SJCRH30 (cell line): ENCODE measurements at places on chromosomes 4 and X. TPM values are rescaled to one million over a fixed set of nuclear protein-coding genes. Genes with fewer than 3 reads are reported as not detected.

Gene ADH7
- total RNA-seq = not detected in 2 replicates

Gene MED28
- 39.2 and 43.7 TPM in 2 replicates for total RNA-seq

Gene FDCSP
- total RNA-seq = not detected in 2 replicates

DNA sequence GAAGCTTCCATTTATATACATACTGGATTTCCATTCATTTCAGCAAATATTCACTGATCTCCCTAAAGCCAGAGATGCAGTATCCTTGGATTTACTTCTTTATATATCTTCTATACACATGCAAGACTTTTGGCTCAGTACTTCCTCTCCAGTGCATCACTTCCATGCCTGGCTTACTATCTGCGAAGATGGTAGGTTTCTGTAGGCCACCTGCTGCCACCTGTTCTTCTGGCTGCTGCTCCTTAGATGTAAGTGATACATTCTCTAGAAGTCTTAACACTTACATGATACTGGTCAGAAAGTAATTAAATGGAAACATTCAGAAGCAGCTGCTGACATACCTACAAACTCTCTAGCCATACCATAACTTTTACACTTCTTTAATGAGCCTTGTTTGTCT, 48.9 kb downstream of the TBC1D9 start:
- no peak overlapping the region for H3K27ac ChIP-seq
- peaks cover 10% of the 10 kb centered on the region for H3K4me1 ChIP-seq
- no peaks in the 10 kb centered on the region for H3K27me3 ChIP-seq
- DNase-seq = no peak
- H3K4me3 ChIP-seq = no peak overlapping the region
- H3K36me3 ChIP-seq = no peaks in the 10 kb centered on the region

DNA sequence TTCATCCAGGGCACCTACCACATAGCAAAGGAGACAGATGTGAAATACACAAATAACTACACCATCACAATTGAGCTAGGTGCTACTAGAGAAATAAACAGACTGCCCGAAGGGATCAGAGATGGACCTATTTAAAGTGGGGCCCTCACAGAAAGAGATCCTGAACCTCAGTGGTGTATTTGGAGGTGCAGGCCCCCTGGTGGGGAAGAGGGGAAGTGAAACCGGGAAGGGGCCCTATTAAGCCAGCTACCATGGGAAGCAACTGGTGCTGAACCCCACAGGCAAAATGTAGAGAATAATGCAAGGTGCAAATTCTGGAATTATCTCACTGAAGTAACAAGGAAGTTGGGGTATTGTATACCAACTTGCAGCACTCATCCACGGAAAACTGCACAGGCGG, 78.6 kb upstream of the FAM9A start:
- H3K4me3 ChIP-seq = no peak overlapping the region
- no peaks in the 10 kb centered on the region for H3K36me3 ChIP-seq
- H3K27me3 ChIP-seq = no peaks in the 10 kb centered on the region
- DNase-seq = peak; percentile 54
- no peaks in the 10 kb centered on the region for H3K4me1 ChIP-seq
- no peak overlapping the region for H3K27ac ChIP-seq

- peaks cover 5% of the 10 kb centered on the region; the same call in 1 of the 2 replicates for H3K4me1 ChIP-seq
- H3K36me3 ChIP-seq = no peaks in the 10 kb centered on the region
- no peak overlapping the region for H3K27ac ChIP-seq
Measured at GRCh38 chr4:87978681-87979080, 3.2 kb downstream of the SPP1 start.
